ENCODE measurements at places on chromosomes 1 and 21.

DNA sequence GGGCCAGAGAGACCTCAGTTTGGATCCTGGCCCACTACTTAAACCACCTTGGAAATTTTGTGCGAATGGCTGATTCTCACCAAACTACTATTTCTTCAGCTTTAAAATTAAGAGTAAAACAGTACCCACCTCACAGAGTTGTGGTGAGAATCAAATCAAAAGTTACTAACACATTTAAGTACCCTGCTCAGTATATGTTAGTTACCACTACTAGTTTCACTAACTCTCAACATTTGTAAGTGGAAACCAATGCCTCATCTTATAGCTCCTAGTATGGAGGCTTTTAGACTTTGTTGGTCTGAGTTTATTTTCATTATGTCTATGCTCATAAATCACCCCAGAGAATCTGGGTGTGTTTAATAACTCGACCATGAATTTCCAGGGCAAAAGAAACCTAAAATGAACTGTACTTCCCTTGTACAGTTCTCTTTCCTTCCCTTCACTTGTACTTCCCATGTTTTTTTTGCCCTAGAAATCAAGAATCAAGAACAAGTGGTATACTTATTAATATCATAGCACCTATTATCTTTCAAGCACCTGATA lies 11.6 kb upstream of the SERBP1 start:
- DNase-seq: no peak

DNA sequence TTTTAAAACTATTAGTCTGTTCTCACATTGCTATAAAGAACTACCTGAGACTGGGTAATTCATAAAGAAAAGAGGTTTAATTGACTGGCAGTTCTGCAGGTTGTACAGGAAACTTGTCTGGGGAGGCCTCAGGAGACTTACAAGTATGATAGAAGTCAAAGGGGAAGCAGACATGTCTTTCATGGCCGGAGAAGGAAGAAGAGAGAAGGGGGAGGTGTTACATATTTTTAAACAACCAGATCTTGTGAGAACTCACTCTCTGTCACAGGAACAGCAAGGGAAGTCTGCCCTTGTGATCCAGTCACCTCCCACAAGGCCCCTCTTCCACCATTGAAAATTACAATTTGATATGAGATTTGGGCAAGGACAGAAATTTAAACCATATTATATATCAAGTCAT lies 55.9 kb downstream of the CLIC4 start:
- DNase-seq: no peak

GRCh38 chr1:109705411-109705810 lies 6.6 kb upstream of the GSTM5 start:
- no peak for DNase-seq

DNA sequence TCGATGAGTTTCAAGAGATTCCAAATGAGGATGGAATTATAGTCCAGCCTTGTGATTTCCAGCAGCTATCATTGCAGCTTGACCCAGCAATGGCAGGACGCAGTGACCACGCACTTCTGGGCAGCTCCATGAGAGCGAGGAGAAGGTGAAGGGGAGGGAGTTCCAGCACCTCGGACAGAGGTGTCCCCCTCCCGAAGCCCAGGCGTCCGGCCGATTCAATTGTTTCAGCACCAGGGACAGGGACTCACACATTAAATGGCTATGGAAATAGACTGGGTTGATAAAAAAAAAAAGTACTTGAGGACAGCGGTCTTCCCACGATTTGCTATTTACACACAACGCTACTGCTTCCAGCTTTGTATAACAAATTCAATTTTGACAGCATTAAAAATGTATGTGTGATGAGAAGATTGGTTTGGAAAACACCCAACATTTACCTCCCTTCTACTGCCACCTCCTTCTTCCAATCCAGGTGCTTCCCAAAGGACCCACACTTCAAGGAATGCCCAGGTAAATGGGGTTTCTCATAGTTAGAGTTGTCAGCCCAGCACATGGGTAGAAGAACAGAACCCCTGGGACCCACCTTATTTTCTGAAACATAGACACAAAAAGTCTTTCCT lies 71.8 kb downstream of the DISP3 start:
- no peak for DNase-seq

DNA sequence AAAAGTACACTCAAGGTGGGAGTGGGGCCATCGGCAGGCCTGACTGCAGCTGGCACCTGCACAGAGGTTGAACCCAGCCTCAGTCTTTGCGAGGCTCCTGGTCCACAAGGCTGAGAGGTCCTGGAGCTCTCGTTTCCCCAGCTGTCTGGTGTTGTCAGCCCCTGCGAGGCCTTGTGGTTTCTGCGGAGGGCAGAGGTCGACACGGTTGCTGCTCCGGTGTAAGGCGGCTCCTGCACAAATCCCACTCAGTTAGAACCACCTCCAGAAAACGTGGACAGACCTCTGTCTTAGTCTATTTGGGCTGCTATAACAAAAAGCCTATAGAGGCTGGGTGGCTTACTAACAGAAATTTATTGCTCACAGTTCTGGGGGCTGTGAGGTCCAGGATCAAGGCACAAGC lies 5.8 kb downstream of the KIAA1614 start:
- no peak for DNase-seq

GRCh38 chr1:229870381-229870780 lies 196.7 kb upstream of the GALNT2 start:
- DNase-seq: no peak

DNA sequence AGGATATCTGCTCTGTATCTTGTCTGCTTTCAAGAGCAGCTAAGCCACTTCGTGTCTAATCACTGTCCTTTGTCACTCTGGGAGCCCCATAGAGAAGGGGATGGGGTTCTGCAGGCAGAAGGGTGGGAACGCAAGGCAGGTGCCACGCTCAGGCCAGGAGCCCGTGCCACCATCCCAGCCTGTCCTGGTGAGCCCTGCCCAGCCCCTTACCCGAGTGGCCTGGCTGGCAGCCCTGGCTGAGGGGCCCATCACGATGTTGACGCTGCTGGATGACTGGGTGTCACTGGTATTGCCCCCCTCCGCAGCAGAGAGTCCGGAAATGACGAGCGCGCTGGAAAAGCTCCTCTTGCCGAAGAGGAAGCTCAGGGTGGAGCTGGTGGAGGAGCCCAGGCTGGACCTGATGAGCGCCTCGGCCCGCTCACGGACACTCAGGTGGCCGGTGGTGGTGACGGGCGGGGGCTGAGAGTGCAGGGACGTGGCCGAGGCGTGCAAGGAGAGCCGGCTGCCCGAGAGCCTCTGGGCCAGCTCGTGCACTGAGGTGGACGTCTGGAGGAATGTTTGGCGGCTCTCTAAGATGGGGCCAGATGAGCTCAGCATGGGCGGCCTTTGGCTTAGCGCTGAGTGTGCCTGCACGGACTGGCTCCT lies 35.6 kb downstream of the NTPCR start:
- no peak for DNase-seq

DNA sequence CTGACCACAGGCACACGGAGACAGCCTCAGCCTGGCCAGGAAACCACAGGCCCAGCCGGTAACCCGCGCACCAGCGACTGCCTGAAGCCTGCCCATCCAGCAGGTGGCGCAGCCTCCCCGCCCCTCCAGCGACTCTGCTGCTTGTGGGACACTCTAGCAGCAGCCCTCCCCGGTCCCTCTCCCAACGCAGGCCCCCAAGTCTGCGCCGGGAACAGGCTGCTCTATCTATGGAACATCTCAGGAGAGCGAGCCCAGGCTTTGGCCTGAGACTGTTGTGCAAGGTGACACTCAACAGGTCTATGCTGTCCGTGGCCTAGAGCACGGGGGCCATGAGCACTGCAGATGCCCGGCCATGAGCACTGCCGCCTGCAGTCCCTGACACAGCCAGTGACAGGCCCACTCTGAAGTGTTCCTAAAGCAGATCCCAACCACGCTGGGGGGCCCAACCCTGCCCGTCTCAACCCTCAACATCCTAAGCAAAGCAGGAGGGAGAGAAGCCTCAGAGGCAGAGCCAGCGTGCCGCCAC lies 28.4 kb downstream of the WDR4 start:
- no peak for DNase-seq

GRCh38 chr1:19676438-19676922 lies 11.8 kb downstream of the HTR6 start:
- DNase-seq: no peak

DNA sequence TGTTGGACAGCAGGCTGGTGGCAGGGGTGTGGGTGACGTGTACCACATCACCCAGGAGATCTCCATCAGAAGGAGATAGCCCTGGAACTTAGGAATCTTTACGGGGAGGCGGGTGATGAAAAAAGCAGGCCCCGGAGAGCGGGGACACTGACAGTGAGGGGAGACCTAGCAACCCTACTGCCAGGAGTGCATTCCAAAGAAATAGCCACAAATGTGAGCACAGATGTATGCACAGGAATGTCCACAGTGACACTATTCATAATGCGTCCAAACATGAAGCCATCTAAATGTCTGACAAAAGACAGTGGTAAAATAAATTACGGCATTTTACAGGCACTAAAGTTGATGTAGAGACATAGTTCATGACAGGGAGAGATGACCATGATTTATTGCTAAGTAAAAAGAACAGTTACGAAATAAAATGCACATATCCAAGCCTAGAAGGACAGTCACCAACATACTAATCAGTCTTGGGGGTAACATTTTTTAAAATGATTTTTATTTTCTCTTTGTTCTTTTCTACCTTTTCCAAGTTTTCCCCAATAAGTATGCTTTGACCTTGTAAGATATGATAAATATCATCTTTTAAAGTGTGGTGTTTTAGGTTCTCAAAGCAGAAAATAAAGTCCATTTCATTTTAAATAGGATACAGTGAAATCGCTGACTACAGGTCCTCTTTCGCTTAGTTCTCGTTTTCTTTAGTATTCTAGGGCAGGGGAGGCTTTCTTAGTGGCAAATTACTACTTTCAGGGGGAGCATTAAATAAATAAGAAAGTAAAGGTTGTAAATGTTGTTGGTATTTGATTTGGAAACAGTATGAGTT lies 21.3 kb downstream of the CD247 start:
- no peak for DNase-seq

- DNase-seq: no peak
Measured at GRCh38 chr1:235946571-235946981, 79.9 kb upstream of the LYST start.

Data from NCI-H2081 treated with DMSO at 0.1 percent for 48 hours (cell line).